Left lung (tissue), 14 donors: ENCODE measurements at places on chromosomes 5 and 9. TPM values are rescaled to one million over a fixed set of nuclear protein-coding genes. Genes with fewer than 3 reads are reported as not detected.

Gene SLC45A2
- total RNA-seq = not detected

DNA sequence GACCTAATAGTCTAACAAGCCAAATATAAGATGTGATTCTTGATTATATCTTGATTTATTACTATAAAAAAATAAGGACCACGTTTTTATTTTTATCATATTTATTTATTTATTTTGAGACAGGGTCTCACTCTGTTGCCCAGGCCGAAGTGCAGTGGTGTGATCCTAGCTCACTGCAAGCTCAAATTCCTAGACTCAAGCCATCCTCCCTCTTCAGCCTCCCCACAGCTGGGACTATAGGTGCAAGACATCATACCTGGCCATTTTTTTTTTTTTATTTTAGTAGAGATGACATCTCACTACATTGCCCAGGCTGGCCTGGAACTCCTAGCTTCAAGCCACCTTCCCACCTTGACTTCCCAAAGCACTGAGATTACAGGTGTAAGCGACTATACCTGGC is 61.0 kb upstream of the LARP1 start:
- no peak overlapping the region for H3K27ac ChIP-seq
- no peak overlapping the region for H3K4me3 ChIP-seq
- H3K27me3 ChIP-seq = no peaks in the 10 kb centered on the region

GRCh38 chr9:99823681-99824377 is 2.1 kb downstream of the NR4A3 start:
- H3K4me3 ChIP-seq = peak overlapping the region; percentile 60
- peaks cover 68% of the 10 kb centered on the region for H3K27me3 ChIP-seq
- H3K36me3 ChIP-seq = no peaks in the 10 kb centered on the region
- peaks cover 16% of the 10 kb centered on the region for H3K4me1 ChIP-seq

DNA sequence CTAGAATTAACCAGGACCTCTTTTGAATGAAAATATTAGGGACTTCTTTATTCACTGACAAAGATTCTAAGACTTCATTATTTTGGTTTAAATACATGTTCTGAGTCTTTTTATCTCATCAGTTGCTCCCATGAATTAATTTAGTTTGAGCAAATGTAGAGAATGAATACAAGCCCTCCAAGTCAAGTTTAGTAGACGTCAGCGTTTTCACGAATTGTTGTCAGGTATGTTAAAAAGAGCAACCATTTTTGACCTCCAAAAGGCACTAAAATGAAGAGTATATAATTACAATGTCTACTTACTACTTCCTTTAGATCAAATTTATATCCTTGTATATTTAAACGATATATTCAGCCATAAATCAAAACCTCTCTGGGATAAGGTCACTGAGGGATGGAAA is 809.3 kb upstream of the CDH6 start:
- no peak for DNase-seq
- no peaks in the 10 kb centered on the region for H3K27me3 ChIP-seq
- no peak overlapping the region for H3K4me3 ChIP-seq
- H3K27ac ChIP-seq = no peak overlapping the region
- no peaks in the 10 kb centered on the region for H3K4me1 ChIP-seq
- no peaks in the 10 kb centered on the region for H3K36me3 ChIP-seq

DNA sequence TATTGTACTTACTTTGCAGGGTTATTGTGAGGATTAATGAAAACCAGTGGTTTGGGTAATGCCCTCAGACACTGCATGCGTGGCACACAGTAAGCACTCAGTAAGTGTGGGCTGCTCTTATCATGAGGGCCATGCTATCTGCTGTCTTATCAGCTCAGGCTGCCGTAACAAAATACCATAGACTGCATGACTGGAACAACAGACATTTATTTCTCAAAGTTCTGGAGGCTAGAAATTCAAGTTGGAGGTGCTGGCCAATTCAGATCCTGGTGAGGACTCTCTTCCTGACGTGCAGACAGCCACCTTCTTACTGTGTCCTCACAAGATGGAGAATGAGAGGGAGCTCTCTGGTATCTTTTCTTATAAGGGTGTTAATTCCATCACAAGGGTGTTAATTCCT is 23.9 kb upstream of the SH3PXD2B start:
- no peak overlapping the region for H3K4me3 ChIP-seq
- H3K27ac ChIP-seq = no peak overlapping the region
- H3K27me3 ChIP-seq = no peaks in the 10 kb centered on the region
- no peaks in the 10 kb centered on the region for H3K4me1 ChIP-seq
- DNase-seq = no peak
- no peaks in the 10 kb centered on the region for H3K36me3 ChIP-seq

DNA sequence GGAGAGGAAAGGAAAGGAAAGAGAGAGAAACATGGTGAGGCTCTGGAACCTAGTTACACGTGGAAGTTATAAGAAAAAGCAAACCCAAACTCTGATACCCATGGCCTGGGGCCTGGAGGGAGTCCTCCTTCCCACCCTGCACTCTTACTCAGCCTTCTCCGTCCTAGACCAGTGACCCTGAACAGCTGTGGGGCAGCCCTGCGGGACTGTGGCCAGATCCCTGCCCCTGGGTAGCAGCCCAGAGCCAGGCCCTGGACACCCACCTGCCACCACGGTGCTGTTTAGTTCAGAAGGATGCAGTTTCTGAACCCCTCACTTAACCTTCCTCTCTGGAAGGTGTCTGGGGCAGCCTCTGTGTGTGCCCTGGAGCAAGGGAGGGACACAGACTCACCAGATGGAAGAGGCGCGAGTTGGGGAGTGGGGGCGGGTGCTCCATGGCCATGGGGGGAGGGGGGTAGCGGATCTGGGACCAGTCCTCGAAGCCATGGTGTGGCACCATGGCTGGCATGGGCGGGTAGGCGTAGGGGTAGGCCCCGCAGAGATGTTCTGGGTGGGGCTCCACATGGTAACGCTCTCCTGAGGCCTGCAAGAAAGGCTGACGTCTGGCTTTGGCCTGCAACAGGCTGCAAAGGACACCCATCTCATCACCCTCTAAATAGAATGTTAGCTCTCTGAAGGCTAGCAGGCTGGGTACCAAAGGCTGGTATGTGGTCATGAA is 13.0 kb downstream of the GPX3 start:
- H3K36me3 ChIP-seq = no peaks in the 10 kb centered on the region
- H3K27ac ChIP-seq = no peak overlapping the region
- DNase-seq = no peak
- H3K4me1 ChIP-seq = peaks cover 30% of the 10 kb centered on the region

GRCh38 chr5:67133217-67133616 is 63.4 kb downstream of the CD180 start:
- DNase-seq = no peak
- H3K27ac ChIP-seq = no peak overlapping the region
- no peak overlapping the region for H3K4me3 ChIP-seq
- no peaks in the 10 kb centered on the region for H3K27me3 ChIP-seq
- H3K4me1 ChIP-seq = no peaks in the 10 kb centered on the region
- H3K36me3 ChIP-seq = peaks cover 40% of the 10 kb centered on the region

GRCh38 chr9:7129391-7129790 is 371.6 kb downstream of the KDM4C start:
- H3K27ac ChIP-seq = no peak overlapping the region
- peaks cover 54% of the 10 kb centered on the region for H3K36me3 ChIP-seq

DNA sequence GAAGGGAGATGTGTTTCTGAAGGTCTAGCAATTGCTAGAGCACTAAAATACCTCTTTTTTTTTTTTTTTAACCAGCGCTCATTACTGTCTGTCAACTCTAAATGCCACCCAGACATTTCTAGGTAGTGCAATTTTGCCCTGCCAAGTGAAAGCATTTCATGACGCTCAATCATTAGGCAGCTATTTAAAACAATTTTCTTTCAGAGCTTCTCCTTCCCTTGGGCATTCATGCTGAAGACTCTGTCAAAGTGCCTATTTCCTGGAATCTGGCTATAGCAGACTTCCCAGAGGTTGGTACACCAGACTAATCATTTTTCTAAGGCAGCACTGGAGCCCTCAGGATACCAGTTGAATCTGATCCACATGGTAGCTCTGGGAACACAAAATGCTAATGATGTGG is 97.0 kb upstream of the ANKRD55 start:
- no peak overlapping the region for H3K4me3 ChIP-seq
- H3K27ac ChIP-seq = no peak overlapping the region
- DNase-seq = no peak
- no peaks in the 10 kb centered on the region for H3K36me3 ChIP-seq
- no peaks in the 10 kb centered on the region for H3K4me1 ChIP-seq
